Mammary epithelial cell (primary cell): ENCODE measurements at places on chromosomes 12 and 14.

GRCh38 chr14:55562135-55562534 is 17.9 kb upstream of the KTN1 start:
- DNase-seq, result peak; percentile 48

- DNase-seq, result no peak
Measured at GRCh38 chr14:104550861-104551728, 28.5 kb upstream of the C14orf180 start.

- DNase-seq, result peak; percentile 85
Measured at GRCh38 chr14:50040401-50040775, 76.0 kb downstream of the VCPKMT start.

- DNase-seq, result no peak
Measured at GRCh38 chr12:57460841-57461275, 1.3 kb downstream of the GLI1 start.

- no peak for DNase-seq
Measured at GRCh38 chr12:96146747-96147146, 47.4 kb upstream of the ELK3 start.

DNA sequence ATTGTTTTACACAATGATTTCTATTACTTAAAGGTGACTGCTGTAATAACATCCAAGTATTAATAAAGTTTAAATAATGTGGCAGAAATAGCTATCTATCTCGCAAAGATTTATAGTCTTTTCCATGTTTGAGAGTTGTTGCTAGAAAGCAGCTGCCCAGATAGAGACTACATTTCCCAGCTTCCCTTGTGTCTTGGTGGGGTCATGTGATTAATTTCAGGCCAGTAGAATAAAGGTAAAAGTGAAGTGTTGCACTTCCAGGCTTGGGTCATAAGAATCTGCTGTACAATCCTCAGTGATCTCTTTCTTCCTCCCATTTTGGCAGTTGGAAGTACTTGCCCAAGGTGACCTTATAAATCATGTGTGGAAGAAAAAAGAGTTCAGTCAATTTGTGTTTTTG is 449.7 kb upstream of the USP15 start:
- DNase-seq, result no peak

GRCh38 chr12:29781705-29782266 is 2.0 kb downstream of the TMTC1 start:
- no peak for DNase-seq

GRCh38 chr12:2319737-2320506 is 267.1 kb downstream of the CACNA1C start:
- DNase-seq, result no peak
